ENCODE measurements at places on chromosomes 1 and 21.

- H3K4me1 ChIP-seq, result peaks cover 12% of the 10 kb centered on the region
- H3K36me3 ChIP-seq, result no peaks in the 10 kb centered on the region
- no peak overlapping the region for H3K4me3 ChIP-seq
- no peaks in the 10 kb centered on the region for H3K27me3 ChIP-seq
- no peak overlapping the region for H3K27ac ChIP-seq
Observed at GRCh38 chr1:183508694-183509093, 36.4 kb downstream of the SMG7 start.

DNA sequence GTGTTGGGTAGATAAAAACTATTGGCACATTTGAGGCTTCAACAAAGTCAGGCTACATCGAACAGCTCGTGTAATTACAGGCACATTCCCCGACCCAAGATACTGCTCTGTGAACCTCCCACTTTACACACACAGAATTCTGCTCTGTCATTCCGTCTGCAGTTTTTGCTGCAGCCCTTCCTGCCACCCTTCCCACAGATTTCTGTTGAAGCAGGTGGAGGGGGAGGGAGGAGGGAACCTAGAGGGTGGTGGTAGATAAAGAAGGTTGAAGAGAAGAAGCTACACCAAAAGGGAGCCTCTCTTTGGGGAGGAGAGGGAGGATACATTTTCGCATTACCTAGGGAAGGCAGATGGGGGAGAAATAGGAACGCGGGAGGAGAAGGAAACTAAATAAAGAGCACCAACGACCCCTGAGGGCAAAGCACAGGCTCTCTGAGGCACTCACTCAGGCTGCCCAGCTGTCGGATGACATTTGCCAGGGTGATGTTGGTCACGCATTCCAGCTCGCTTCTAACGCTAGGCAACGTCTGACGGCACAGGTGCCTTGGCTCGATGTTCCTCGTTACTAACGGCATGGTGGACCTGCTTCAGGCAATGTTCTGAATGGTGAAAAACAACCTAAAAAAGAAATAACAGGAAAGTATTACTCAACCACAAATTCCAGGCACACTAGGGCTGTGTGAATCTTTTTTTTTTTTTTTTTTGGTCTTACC lies 36.0 kb downstream of the GPR3 start:
- H3K27ac ChIP-seq, result peak overlapping the region; percentile 5
- H3K27me3 ChIP-seq, result no peaks in the 10 kb centered on the region
- DNase-seq, result no peak
- H3K4me1 ChIP-seq, result peaks cover 40% of the 10 kb centered on the region

- no peak overlapping the region for H3K4me3 ChIP-seq
- no peaks in the 10 kb centered on the region for H3K36me3 ChIP-seq
- H3K27ac ChIP-seq, result no peak overlapping the region
- peaks cover 10% of the 10 kb centered on the region for H3K27me3 ChIP-seq
- no peaks in the 10 kb centered on the region for H3K4me1 ChIP-seq
Observed at GRCh38 chr1:228037401-228038386, 30.9 kb downstream of the WNT3A start.

GRCh38 chr1:146022403-146023127 lies 1.0 kb upstream of the HJV start:
- no peaks in the 10 kb centered on the region for H3K36me3 ChIP-seq
- no peak overlapping the region for H3K27ac ChIP-seq
- no peak overlapping the region for H3K4me3 ChIP-seq
